Stimulated activated CD8-positive, alpha-beta memory T cell treated with anti-CD3 and anti-CD28 coated beads, Interleukin-12 subunit alpha, Interleukin-12 subunit beta, amount 100 ng/mL, for 4 hours (primary cell): ENCODE measurements at places on chromosomes 12 and 14.

DNA sequence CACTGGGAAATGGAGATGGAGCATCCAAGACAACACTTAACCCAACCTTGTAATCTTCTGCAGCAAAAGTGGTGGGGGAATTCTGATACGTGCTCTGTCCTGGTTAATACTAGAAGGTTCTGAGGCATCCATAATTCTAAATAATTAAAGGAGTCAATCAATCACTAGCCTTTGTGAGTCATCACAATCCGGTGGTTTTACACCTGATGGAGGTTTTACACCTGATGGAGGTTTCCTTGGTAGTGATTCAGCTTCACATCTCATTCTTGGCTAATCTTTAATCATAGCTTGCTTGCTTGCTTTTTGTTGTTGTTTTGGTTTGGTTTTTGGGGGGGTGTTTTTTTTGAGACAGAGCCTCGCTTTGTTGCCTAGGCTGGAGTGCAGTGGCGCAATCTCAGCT lies 343.4 kb downstream of the DPF3 start:
- DNase-seq: no peak

DNA sequence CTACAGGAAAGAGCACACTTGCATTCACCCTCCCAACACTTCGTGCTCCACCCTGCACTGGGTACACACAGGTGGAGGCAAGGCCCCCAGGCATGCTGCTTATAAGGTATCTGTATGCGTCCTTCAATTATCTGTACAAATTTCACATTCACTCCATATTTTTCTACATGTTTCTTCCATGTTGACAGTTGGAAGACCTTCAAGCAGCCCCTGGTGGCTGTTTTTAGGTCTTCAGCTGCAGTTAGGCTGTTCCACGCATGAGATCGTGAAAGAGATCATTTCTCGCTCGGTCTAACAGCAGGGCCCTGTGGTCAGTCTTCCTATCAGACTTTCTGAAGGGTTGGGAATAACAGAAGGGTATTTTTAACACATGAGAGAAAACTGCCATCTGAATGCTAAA lies 47.1 kb downstream of the PLXNC1 start:
- no peak for DNase-seq

- DNase-seq: peak; percentile 41
These were observed 44.2 kb downstream of the KCTD10 start for GRCh38 chr12:109432842-109433304.

- no peak for DNase-seq
These were observed 157.4 kb upstream of the C14orf180 start for GRCh38 chr14:104421892-104422828.

DNA sequence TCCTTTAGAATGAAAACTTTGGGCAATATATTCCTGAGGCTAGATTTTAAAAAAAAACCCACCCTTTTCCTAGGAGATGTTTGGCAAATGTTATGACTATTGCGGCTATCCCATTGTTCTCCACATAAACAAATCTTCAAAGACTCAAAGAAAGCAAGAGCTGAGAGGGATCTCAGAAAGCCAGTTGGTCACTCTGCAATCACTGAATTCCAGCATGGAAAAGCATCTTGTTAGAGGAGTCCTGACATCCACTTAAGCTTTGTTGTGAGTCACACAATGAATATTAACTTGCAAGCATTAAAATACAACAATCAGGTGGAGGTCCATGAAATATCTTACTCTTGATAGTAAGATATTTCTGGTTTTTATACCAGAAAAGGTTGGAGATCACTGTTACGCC lies 11.0 kb upstream of the PTPRB start:
- no peak for DNase-seq

- DNase-seq: no peak
These were observed 29.3 kb downstream of the YLPM1 start for GRCh38 chr14:74792249-74793039.

DNA sequence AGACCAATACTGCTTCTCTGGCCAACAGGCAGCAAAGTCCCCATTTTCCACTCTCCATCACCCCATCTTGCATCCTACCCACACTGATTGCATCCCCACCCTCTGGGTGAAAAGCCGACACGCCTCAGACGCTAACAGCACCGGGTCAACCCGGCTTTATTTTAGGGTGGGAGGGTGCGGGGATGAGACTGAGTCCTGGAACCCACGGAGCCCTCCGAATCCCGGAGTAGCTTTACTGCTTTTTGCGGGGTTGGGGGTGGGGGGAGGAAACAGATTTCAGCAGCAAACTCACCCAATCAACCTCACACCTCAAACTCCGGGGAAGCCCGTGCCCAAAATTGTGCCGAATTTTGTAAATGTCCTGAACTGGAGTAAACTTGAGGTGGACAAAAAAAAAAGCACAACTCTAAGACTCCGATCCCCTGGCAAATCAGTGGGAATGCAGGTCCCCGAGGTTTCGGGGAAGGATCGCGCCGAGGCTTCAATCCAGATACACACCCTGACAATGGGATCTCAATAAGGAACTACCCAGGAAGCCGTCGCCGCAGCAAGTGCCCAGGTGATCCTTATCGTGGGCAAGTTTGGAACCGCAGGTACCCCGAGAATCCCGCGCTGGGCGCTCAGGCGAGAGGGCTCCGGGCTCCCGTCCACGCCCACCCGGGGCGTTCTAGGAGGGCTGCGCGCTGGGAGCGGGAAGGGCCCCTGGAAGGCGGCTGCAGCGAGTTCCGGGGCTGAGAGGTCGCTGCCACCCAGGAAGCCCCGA lies 1.1 kb downstream of the GCH1 start:
- no peak for DNase-seq

- no peak for DNase-seq
These were observed 11.6 kb downstream of the DLK1 start for GRCh38 chr14:100738269-100738691.

- DNase-seq: no peak
These were observed 12.7 kb upstream of the WDR89 start for GRCh38 chr14:63654346-63654745.

GRCh38 chr12:2640281-2640680 lies 154.5 kb upstream of the FKBP4 start:
- no peak for DNase-seq

DNA sequence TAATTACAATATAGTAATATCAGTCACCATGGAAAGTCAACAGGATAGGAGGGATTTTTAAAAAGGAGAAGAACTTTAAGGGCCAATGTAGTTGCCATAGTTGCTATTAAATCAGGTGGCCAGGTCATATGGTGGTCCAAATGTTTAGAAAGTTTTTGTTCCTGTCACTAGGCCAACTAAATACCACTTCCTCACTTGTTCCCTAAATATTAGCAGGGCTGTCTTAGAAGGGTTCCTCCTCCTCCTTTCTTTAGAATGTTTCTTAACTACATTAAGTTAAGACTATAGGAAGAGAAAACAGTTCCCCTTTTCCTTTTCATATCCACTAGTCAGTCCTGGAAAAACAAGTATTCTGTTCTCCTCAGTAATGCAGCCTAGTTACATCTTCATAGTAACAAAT lies 50.3 kb downstream of the MON2 start:
- no peak for DNase-seq

DNA sequence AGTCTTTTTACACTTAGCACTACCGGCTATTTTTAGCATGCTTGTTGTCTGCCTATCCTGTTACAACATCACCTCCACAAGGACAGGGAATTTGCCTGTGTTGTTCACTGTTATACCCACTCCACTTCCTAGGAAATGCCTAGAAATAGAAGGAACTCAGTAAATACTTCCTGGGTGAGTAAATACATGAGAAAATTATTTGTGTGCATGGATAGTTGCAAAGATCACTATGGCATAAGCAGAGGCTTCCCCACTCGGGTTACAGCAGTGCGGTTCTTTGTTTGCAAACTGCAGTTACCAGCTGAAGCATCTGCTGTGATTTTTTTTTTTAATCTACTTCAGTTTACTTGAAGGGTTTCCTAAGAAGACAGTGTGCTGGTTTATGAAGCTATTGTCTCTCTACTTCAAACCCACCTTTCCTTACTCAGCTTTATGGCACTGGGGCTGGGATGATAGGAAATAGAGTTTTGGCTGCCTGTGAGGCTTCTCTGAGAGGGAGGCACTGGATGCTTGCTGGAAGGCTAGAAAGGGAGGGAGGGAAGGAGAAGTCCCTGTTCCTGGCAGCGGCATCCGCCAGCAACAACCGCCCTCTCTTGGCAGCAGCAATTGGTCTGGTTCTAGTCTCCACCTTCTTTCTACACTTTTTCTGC lies 29.0 kb downstream of the PDE6H start:
- no peak for DNase-seq

- no peak for DNase-seq
These were observed 350.5 kb upstream of the TMTC1 start for GRCh38 chr12:30134229-30134628.

DNA sequence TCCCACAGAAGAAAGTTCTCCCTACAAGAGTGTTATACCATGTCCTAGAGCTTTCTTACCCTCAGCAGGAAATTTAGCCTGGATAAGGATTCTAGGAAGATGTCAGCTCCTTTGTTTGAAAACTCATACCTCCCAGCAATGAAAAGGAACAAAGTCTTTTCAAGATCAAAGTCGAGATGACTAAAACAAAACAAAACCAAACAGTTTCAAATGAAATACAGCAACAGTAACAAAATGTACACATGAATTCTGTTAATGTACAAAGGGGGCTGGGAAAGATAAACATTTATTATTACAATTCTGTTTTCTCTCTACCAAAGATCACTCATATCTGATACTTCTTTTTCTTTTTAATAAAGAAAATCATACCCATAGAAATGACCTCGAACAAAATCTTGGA lies 36.8 kb downstream of the SPX start:
- no peak for DNase-seq

GRCh38 chr12:125135906-125136305 lies 70.7 kb downstream of the AACS start:
- no peak for DNase-seq

GRCh38 chr12:48817873-48818830 lies at the start of gene CACNB3:
Gene CACNB3 (plus strand): TSS chr12:48818496. CDS start chr12:48818930, 434 bp downstream.
- peak; percentile 58 for DNase-seq

DNA sequence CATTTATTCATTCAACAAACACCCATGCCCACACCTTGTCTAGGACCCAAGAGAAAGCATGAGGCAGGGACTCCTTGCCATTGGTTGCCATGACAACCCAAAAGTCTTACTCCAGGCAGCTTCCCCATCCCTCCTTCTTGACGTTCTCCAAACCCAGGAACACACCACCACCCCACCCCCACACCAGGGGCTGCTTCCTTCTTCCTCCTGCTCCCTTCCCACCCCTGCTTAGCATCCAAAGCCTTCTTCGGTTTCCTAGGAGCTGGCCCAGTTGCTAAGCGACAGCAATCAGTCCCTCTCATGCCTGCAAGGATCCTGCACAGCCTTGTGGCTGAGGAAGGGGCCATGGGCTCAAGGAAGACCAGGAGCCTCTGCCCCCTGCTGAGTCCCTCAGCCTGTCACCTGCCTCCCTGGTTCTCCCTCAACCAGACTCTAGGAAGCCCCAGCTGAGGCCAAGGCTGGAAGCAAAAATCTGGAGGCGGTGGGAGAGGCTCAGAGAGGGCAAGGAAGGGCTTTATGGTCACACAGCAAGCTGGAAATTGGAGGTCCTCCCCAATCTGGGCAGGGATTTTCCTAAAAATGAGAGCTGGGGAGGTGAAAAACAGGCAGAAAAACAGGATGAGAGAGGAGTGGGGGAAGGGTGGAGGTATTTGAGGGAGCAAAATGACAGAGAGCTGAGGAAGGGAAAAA lies 15.4 kb downstream of the RASAL1 start:
- DNase-seq: no peak

- no peak for DNase-seq
These were observed 508.1 kb downstream of the PCNX1 start for GRCh38 chr14:71415404-71415690.

DNA sequence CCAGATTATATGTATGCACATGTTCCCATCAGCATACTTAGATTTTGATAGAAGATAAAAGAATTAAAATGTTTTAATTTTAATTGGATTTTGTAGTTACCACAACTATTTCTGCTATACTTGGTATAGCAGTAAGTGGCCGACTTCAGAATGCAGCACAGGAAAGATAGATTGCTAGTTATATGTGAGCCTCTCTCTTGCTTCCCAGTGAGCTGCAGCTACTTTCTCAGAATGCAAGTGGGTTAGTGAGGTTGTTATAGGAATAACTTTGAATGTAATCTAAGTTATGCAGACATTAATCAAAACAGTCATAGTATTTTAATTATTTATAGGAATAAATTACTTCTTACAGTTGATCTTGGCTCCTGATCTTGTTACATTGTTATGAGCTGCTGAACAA lies 240.6 kb downstream of the RAD51B start:
- no peak for DNase-seq

- no peak for DNase-seq
These were observed 26.8 kb downstream of the CORO1C start for GRCh38 chr12:108704527-108704926.

- no peak for DNase-seq
These were observed 70.7 kb upstream of the SSTR1 start for GRCh38 chr14:38137005-38137404.

GRCh38 chr12:84658877-84659276 lies 253.7 kb downstream of the SLC6A15 start:
- DNase-seq: no peak

DNA sequence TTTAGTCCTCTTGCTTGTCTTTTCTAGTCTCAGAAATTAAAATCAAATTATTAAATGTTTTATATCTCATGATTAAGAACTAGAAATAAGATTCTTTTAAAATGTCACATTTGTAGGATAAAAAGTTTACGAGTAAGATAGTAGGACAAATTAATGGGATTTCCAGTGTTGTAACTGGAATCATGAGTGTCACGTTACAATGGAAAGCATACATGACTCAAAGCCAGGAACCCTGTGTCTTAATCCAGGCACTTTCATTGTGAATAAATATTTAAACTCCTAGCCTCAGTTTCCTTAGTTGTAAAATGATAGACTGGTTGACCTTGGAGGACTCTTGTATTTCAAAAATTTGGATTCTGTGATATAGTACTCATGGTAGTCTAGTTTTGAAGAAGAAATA lies 84.9 kb downstream of the MIA2 start:
- DNase-seq: no peak

- DNase-seq: no peak
These were observed 135.1 kb upstream of the PDZRN4 start for GRCh38 chr12:41053046-41053445.

GRCh38 chr12:51056242-51056641 lies 8.1 kb downstream of the LETMD1 start:
- no peak for DNase-seq

- DNase-seq: no peak
These were observed 91.9 kb downstream of the TMEM30B start for GRCh38 chr14:61188978-61189808.

GRCh38 chr12:46360908-46361666 lies 11.5 kb downstream of the SLC38A2 start:
- no peak for DNase-seq
